ENCODE measurements at places on chromosomes 11 and 22. TPM values are rescaled to one million over a fixed set of nuclear protein-coding genes. Genes with fewer than 3 reads are reported as not detected.

GRCh38 chr11:75777461-75778110 lies 9.0 kb downstream of the DGAT2 start:
- no peak overlapping the region for H3K4me3 ChIP-seq
- no peaks in the 10 kb centered on the region for H3K27me3 ChIP-seq
- no peaks in the 10 kb centered on the region for H3K36me3 ChIP-seq
- no peak for DNase-seq
- H3K27ac ChIP-seq: no peak overlapping the region

DNA sequence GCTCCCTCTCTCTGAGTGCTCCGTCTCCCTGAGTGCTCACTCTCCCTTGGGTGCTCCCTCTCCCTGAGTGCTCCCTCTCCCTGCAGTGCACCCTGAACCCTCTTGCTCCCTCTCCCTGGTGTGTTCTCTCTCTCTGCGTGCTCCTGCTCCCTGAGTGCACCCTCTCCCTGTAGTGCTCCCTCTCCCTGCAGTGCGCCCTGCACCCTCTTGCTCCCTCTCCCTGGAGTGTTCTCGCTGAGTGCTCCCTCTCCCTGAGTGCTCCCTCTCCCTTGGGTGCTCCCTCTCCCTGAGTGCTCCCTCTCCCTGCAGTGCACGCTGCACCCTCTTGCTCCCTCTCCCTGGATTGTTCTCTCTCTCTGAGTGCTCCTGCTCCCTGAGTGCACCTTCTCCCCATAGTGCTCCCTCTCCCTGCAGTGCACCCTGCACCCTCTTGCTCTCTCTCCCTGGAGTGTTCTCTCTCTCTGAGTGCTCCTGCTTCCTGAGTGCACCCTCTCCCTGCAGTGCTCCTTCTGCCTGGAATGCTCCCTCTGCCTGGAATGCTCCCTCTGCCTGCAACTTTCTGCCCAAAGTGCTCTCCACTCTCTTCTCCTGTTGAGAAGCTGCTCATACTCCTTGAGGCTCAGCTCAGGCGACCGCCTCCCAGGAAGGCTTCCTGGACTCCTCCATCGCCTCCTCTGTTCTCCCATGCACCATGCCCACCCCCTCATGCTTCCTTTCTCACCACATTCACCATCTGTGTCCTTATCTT lies 48.4 kb upstream of the WNT7B start:
- H3K36me3 ChIP-seq: no peaks in the 10 kb centered on the region
- no peak overlapping the region for H3K27ac ChIP-seq
- H3K4me1 ChIP-seq: peaks cover 10% of the 10 kb centered on the region
- DNase-seq: no peak
- no peak overlapping the region for H3K4me3 ChIP-seq
- no peaks in the 10 kb centered on the region for H3K27me3 ChIP-seq

GRCh38 chr11:132284048-132284447 lies 913.6 kb downstream of the NTM start:
- no peak overlapping the region for H3K4me3 ChIP-seq
- no peak for DNase-seq
- H3K36me3 ChIP-seq: no peaks in the 10 kb centered on the region
- peaks cover 6% of the 10 kb centered on the region for H3K27me3 ChIP-seq
- no peak overlapping the region for H3K27ac ChIP-seq
- no peaks in the 10 kb centered on the region for H3K4me1 ChIP-seq

The SCT gene
- total RNA-seq: not detected
